AG04450 (cell line): ENCODE measurements at places on chromosomes 13 and 19. TPM values are rescaled to one million over a fixed set of nuclear protein-coding genes. Genes with fewer than 3 reads are reported as not detected.

MED26 gene
- polyA plus RNA-seq = 3.0 and 3.1 TPM in 2 replicates

DNA sequence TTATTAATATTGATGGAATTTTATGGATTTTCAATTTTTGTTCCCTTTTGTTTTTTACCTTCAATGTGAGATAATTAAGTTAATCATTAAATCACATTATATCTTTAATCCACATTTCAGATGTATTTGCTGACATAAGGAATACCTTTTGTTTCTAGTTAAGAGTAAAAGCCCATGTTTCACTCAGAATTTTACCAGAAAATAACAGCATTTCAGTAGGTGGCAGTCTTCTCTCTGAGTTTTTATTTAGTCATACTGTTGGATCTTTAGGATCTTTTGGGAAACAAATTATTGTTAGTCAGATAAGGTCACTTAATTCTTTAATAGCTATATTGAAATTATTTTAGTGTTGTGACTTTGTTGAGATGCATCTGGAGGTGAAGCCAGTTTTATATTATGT lies 67.9 kb downstream of the NDFIP2 start:
- DNase-seq = no peak

- DNase-seq = no peak
These were observed 79.3 kb upstream of the TEX29 start for GRCh38 chr13:111241006-111241755.

GRCh38 chr13:76828316-76828741 lies 57.9 kb downstream of the KCTD12 start:
- no peak for DNase-seq

- no peak for DNase-seq
These were observed 887 bp downstream of the SIPA1L3 start for GRCh38 chr19:37907735-37908455.

MEDAG gene
- polyA plus RNA-seq = 3.2 and 3.7 TPM in 2 replicates

KLHL1 gene
- not detected in 2 replicates for polyA plus RNA-seq

DNA sequence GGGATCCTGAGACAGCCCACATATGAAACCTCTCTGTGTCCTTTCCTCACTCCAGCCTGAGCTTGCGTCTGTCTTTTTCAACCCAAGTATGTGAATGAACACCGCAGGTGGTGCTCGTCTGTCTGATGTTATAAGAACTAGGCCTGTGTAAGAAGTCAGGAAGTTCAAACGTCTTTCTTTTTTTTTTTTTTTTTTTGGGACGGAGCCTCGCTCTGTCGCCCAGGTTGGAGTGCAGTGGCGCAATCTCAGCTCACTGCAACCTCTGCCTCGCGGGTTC lies 92.3 kb downstream of the ANKRD10 start:
- no peak for DNase-seq

KCTD12 gene
- polyA plus RNA-seq = 2.0 and 2.3 TPM in 2 replicates

GRCh38 chr13:108987517-108987916 lies 358.1 kb downstream of the MYO16 start:
- no peak for DNase-seq

DNA sequence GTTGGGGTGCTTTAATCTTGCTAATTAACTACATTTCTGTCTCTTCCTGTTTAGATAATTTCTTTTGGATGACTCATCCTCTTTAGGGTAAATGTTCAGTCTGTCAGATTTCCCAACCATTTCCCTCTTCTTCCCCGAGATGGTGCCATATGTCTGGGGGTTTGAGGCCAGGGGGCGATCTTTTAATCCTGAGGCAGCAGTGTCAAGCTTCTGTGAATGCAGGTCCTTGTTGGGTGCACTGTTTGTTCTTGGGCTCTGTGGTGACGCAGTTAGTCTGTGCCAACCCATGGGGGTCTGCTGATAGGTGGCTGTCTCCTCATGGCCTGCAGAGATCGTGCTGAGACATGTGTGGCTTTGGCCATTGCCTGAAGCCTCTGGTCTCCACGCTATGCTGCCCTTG lies 420.4 kb downstream of the NDFIP2 start:
- DNase-seq = no peak

DNA sequence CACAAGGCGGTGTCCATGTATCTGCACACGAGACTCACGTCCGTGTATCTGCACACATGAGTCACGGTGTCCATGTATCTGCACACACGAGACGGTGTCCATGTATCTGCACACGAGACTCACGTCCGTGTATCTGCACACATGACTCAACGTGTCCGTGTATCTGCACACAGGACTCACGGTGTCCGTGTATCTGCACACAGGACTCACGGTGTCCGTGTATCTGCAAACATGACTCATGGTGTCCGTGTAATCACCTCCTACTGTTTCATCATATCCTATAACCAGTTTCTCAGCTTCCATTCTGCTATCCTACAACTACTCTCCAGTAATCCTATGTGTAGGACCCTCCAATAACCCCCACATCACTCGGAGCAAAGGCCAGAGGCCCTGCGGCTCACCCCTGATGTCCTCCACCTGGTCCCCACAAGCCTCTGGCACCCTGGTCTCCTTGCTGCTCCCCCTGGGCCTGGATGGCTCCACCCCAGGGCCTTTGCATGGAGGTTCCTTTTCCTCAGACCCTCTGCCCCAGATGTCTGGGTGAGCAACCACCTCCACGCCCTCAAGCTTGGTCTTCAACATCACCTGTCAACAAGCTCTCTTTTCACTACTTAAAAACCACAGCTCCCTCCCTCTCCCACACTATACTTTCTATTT lies 2.5 kb upstream of the TMEM255B start:
- DNase-seq = no peak

GRCh38 chr13:52024481-52024880 lies at the start of gene UTP14C:
UTP14C (plus strand) TSS chr13:52024691; CDS start chr13:52028805, 4,114 bp downstream.
- no peak for DNase-seq

DNA sequence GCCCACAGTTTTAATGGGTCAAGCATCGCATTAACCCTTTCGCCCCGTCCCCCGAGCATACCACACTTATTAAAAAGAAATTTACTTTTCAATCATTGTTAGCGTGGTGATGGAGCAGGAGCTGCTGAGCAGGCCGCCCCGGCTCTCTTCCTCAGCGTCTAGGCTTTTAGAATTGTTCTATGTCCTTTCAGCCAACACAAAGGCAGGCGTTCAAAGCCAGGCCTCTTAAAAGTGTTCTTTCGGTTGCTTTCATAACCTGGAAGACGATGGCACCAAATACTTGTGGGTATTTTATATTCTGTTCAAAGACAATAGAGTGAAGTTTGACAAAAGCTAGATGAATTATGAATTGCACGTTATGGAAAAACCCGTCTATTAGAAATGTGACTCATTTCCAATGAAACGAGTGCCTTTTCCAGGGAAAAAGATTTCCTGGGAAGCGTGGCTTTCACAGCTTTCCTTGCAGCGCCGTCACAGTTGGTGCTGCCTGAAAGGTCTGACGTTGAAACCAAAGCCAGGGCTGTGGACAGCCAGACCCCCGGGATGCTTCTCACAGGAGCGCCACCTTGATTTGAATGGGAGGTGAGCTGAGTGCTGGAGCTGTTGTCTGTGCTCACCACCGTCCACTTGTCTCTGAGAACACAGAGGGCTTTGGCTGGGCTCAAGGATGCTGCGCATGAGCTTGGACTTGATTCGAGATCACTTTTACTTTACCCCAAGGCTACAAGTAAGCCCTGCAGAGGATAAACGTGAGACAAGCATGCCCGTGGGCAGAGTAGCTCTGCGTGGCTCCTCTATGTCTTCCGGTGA lies 78.8 kb downstream of the SOX1 start:
- no peak for DNase-seq
